CD8-positive, alpha-beta memory T cell (primary cell): ENCODE measurements at places on chromosomes 1 and 21. TPM values are rescaled to one million over a fixed set of nuclear protein-coding genes. Genes with fewer than 3 reads are reported as not detected.

COL6A1 gene
- total RNA-seq: 13.1 TPM

SNX7 gene
- 0.11 TPM for total RNA-seq

SERTAD4 gene
- total RNA-seq: not detected

OR2T35 gene
- total RNA-seq: not detected

TRIM58 gene
- total RNA-seq: 0.16 TPM
